AG08396 (cell line): ENCODE measurements at places on chromosomes 12 and 14.

- DNase-seq: no peak
Measured at GRCh38 chr14:77278461-77279230, 7.6 kb upstream of the NGB start.

- no peak for DNase-seq
Measured at GRCh38 chr12:78898416-78898815, 33.8 kb downstream of the SYT1 start.

GRCh38 chr12:118237052-118237665 is 101.2 kb downstream of the PEBP1 start:
- DNase-seq: no peak

DNA sequence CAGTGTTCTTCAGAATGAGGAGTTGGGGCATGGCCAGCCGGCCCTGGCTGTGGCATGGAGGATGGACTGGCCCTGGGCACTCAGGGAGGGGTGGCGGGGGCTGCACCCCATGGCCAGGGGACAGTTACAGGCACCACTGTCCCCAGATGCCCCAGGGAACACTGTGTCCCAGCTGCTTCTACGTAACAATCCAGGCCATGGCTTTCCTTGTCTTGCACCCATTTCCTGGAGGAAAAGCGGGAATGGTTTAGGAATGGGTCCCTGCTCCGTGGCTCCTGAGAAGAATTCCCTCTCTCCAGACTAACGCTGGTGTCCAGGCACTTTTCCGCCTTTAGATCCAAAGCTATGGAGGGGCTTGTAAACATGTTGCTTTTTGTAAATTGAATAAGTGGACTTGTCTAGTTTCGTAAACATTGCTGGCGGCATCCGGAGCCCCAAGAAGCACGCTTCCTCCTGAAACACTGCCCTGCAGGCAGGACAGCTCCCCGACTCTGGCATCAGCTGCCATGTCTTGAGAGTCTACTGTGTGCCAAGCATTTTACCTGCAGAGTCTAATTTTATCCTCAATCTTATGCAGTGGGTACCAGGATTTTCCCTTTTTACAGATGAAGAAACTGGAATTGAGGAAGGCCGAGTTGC is 238.3 kb downstream of the SLC41A2 start:
- DNase-seq: no peak

DNA sequence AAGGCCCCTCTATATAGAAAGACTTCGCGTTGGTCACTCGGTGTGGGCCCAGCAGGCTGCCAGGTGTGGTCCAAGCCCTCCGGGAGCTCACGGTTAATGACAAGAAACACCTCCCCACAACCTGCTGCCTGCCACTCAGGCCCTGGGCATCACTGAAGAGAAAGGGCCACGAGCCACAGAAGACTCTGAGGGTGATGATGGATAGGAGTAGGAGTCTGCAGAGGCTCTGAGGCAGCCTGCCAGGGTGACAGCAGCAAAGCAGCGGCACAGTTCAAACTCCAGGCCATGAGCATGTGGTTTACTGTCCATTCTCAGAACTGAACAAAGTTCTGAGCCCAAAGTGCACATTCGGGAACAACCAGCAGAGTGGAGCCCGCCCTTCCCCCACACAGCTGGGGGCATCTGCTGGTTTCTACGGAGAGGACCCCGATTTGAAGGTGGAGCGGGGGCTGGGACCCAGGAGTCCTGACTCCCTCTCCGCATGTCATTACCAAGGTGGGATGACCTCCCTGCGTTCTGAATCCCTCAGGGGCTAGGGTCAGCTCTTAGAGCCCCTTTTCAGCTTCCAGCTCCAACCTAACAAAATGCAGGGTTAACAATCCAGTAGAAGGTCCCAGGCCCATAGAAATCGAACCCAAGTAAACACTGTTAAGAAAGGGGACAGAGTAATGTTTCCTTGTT is 65.8 kb downstream of the VWF start:
- no peak for DNase-seq

DNA sequence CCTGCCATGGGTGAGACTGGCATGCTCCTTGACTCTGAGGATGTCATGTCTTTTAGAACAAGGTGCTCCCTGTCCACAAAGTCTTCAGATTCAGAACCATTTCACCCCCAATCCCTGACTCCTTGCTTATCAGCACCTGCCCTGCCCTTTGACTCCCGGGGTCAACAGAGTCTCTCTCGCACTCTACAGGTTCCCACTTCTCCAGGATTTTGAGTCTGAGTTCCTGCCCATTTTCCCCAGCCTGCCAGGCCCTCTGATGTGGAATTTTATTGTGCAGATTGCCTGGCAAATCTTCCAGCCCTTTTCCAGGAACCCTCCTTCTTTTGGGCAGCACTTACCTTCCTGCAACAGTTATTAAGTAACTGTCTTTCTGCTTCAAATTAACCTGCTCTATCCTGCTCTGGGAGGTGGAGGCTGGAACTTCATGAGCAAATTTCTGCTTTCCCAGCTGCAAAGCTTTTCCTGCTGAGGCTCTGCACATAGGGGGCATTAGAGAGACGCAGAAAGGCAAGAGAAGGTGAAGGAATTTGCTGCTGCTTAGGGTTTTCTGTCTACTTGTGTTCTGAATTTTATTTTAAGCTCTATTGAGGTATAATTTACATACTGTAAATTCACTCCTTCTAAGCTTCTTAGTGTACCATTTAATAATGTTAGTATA is 259.1 kb downstream of the PCNX1 start:
- DNase-seq: peak; percentile 80
